Dermis blood vessel endothelial cell (primary cell): ENCODE measurements at places on chromosomes 12 and 14. TPM values are rescaled to one million over a fixed set of nuclear protein-coding genes. Genes with fewer than 3 reads are reported as not detected.

DNA sequence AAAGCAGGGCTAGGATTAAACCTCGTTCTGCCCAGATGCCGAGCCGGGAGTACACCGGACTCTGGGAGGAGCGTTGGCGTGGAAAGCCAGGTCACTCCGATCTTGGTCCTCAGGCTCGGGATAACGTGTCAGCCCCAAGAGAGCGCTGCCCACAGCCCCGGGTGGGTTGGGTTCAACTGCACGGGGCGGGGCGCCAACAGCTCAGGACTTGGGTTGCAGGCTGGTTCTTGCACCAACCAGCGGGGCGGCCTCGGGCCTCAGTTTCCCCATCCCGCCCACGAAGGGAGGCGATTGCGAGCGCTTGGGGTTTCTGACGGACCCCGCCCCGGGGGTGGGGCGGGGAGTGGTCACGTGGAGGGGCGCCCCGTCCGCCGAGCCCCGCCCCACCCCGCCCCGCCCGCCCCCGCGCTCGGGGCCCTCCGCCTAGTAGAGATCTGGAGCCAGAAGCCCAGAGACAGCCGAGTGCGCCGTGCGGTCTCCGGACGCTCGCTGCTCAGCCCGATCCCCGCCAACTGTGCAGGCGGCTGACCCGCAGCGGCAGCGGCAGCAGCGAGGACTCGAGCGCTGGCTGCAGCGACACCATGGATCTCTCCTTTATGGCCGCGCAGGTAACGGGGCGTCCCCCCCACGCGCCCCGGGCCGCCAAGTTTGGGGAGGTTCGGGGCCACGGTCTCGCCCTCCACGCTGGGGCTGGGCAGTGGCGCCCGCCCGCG is at the start of gene C14orf132:
Gene C14orf132 (plus strand): TSS at position 443 of the 713 bp plus-strand sequence. CDS start 139 bp downstream, at position 582.
- DNase-seq = peak; percentile 21

DNA sequence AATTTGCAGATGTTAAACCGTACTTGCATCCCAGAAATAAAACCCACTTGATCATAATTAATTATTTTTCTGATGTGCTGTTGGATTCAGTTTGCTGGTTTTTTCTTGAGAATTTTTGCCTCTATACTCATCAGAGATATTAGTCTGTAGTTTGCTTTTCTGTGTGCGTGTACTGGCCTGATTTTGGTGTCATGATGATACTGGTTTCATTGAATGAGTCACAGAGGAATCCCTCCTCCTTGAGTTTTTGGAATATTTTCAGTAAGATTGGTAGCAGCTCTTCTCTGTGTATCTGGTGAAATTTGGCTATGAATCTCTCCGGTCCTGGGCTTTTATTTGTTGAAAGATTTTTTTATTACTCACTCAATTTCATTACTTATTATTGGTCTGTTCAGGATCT is 100.4 kb upstream of the PMCH start:
- no peak for DNase-seq

- DNase-seq = no peak
Measured at GRCh38 chr12:52369211-52369610, 1.9 kb upstream of the KRT85 start.

DNA sequence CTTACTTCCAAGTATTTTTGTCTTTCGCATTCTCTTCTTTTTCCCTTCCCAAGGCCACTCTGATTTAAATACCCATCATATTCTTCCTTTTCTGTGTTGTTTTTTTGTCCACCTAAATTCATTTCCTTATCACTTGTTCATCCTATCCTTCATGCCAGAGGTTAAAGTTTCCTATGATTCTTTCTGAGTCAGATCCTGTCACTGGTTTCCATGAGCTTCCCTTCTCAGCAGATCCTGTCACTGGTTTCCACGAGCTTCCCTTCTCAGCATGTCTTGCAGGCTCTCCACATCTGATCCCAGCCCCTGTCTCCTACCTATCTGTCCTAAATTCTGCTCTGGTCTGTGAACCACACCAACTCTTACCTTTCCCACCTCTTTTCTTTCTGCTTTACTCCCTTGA is 311.8 kb upstream of the RGS6 start:
- DNase-seq = peak; percentile 62

DNA sequence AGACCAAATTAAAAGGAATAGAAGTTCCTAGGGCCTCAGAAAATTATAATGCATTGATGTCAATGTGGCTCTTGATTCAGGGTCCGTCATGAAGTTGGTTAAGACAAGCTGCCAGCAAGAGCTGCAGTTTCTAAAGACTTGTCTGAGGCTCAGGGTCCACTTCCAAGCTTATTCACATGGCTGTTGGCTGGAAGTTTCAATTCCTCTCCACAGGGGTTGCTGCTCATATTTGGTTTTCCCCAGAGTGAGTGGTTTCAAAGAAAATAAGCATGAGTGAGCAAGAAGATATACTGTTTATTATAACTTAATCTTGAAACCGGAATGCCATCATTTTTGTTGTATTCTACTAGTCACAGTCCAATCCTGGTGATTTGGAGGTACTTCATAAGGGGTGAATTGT is 1247.4 kb downstream of the LRFN5 start:
- DNase-seq = no peak

DNA sequence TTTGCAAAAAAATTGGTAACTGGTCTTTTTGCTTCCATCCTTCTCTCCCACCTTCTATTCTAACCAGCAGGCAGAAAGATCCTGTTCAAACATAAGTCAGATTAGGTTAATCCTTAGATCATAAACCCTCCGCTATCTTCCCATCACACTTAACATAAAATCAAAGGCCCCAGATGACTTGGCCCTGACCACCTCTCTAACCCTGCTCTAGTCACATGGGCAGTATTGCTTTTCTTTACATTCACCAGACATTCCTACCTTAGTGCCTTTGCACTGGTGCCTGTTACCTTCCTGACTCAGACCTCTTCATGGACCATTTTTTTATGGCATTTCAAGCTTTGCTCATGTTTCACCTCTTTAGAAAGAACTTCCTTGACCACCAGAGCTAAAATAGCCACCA is 83.5 kb downstream of the NTF3 start:
- DNase-seq = no peak

DNA sequence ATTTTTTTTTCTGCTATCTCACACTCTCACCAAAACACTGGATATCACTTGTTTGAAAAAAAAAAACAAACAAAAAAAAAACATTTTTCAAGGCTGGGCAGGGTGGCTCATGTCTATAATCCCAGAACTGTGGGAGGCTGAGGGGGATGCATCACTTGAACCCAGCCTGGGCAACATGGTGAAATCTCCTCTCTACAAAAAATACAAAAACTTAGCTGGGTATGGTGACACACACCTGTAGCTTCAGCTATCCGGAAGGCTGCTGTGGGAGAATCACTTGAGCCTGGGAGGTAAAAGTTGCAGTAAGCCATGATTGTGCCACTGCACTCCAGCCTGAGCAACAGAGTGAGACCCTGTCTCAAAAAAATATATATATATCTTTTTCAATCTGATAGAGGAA is 66.2 kb downstream of the EPS8 start:
- DNase-seq = no peak

GRCh38 chr12:110501399-110501751 is 536 bp downstream of the VPS29 start:
- DNase-seq = peak; percentile 61

DNA sequence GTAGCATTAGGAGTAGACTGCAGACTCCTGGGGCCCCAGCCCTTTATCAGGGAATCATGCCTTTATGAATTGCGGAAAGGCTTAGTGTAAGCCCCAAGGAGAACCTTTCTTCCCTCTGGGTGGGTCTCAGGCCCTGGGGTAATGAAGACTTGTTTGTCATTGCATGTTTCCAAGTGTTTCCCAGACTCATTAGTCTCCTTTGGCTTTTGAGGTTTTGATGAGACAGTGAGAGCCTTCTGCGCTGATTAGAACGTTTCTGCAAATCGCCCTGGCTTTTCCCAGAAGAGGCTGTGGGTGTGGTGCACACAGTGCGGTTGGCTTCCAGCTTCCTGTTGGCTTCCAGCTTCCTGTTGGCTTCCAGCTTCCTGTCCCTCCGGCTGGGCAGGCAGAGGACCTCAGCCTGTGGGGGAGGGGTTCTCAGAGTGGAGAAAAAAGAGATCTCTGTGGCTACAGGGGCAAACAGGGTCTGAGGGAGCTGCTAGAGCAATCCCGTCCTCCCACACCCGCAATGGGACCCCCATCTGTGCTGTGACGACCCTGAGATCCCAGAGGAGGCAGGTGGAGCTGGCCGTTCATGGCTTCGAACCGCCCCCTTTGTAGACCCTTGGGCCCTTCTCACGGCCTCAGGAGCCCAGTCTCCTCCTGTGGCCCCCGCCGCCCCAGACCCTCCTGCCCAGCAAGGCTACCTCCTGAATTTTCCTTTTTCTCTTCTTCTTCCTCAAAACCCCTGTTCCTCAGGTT is 42.1 kb downstream of the GPR68 start:
- peak; percentile 74 for DNase-seq

DNA sequence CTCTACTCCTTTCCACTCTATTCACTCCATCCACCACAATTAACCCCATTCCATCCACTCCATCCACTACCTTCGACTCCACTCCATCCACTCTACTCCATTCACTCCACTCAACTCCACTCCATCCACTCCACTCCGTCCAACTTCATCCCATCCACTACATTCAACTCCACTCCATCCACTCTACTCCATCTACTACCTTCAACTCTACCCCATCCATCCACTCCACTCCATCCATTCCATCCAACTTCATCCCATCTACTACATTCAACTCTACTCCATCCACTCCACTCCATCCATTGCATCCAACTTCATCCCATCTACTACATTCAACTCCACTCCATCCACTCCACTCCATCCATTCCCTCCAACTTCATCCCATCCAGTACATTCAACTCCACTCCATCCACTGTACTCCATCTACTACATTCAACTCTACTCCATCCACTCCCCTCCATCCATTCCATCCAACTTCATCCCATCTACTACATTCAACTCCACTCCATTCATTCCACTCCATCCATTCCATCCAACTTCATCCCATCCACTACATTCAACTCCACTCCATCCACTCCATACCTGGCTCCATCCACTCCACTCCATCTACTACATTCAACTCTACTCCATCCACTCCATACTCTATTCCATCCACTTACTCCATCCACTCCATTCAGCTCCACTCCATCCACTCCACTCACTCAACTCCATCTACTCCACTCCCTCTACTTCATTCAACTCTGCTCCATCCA is 16.4 kb downstream of the HNF1A start:
- no peak for DNase-seq

DNA sequence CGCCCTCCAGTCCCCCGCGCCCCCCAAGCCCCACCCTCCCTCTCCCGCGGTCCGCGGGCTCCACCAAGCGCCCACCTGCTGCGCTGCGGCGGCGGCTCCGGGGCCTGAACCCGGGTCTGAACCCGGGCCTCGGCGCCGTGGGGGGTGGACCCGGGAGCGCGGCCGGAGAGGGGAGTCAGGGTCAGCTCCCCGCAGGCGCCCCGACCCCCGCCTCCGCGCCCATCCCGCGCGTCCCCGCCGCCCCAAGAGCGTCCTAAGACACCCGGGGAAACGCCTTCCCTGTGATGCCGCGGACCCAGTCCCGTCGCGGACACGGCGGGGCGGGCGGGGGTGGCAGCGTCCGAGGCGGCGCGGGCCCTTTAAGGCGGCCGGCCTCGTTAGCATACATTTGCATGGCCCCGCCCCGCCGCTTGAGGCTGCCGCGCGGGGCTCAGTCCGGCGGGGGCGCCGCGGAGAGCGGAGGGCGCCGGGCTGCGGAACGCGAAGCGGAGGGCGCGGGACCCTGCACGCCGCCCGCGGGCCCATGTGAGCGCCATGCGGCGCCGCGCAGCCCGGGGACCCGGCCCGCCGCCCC is at the start of gene MMP17:
Gene MMP17 (plus strand): TSS at position 433 of the 574 bp plus-strand sequence. CDS start 102 bp downstream, at position 535.
- DNase-seq = peak; percentile 75

GRCh38 chr12:78866518-78866917 is 1.9 kb downstream of the SYT1 start:
- no peak for DNase-seq

DNA sequence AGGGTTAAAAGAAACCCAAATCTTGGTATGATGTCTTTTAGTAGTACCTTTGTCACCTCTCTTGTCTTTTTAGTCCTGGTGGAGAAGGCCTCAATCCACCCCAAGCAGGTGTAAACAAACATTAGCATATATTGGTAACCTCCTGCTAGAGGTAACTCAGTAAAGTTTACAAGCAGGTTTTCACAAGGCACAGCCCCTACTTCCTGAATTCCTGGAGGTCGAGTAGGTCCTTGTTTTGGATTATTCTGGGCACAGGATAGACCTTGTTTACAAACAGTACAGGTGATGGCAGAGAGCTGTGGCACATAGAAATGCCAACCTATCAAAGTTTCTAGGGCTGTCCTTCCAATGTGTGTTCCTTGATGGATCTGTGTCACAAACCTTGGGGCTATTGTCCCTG is 99.1 kb downstream of the ALG10 start:
- no peak for DNase-seq

DNA sequence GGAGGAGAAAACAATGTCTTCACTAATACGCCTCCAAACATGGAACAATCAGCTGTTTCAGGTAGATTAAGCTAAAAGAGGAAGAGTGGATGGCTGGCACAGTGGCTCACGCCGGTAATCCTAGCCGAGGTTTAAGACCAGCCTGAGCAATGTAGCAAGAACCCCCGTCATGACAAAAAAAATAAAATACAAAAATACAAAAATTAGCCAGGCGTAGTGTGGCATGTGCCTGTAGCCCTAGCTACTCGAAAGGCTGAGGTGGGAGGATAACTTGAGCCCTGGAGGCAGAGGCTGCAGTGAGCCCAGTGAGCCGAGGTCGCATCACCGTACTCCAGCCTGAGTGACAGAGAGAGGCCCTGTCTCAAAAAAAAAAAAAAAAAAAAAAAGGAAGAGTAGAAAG is 1.2 kb upstream of the MED13L start:
- no peak for DNase-seq

DNA sequence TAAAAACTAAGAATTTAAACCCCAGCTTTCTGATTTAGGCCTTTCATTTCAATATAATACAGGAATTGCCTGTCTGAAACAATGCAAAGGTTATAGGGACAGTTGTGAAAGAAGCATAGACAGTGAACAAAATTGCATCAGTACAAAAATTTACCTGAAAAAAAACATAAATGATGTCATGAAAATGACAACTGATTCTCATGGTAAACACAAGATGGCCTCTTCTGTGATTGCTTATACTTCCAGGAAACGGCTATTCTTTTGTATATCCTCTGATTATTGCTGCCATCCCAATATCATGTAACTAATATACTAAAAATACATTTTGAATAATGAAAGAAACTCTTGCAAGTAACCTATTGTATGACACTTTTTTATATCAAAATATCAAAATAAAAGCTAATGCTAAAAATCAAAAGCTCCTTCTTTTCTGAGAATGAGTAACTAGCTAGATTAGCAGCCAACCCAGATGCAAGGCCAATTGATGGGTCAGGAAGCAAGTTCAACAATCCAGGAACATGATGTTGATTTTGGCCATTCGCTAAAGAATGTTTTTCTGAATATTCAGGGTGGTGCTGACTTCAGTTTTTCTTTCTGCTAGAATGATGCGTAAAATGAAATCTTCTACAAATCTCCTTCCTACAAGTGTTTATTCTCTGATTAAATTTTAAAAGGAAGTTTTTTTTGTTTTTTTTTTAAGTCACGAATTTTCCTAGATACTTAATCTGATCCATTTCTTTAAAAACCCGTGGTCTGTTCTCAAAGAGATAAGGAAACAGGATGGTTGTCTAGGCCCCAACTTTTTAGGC is 83.6 kb downstream of the ALX1 start:
- DNase-seq = peak; percentile 66

The HOXC12 gene
- not detected in 2 replicates for total RNA-seq

The DACT1 gene
- 0.05 and 0.34 TPM in 2 replicates for total RNA-seq

The TOMM20L gene
- not detected in 2 replicates for total RNA-seq

The ADAM20 gene
- total RNA-seq = 0.37 and 1.5 TPM in 2 replicates
